ENCODE measurements at places on chromosomes 11 and 22. TPM values are rescaled to one million over a fixed set of nuclear protein-coding genes. Genes with fewer than 3 reads are reported as not detected.

DNA sequence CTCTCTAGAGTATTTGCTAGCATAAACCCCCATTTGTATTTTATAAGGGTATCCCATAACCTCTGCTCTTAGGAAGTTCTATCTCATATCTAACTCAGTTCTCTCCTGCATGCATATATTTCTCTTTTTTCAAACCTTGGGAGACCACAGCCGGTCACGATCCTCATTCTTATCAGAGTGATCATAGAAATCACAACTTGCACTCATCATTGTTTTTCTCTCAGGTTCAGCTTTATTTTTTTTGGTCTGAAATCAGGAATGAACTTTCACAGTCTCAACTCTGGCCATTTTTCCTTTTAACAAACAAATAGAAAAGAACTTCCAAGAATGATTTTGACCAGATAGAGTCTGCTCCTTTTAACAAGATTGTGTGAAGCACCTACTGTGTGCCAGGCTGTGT, 98.6 kb upstream of the BLID start:
- DNase-seq = no peak

DNA sequence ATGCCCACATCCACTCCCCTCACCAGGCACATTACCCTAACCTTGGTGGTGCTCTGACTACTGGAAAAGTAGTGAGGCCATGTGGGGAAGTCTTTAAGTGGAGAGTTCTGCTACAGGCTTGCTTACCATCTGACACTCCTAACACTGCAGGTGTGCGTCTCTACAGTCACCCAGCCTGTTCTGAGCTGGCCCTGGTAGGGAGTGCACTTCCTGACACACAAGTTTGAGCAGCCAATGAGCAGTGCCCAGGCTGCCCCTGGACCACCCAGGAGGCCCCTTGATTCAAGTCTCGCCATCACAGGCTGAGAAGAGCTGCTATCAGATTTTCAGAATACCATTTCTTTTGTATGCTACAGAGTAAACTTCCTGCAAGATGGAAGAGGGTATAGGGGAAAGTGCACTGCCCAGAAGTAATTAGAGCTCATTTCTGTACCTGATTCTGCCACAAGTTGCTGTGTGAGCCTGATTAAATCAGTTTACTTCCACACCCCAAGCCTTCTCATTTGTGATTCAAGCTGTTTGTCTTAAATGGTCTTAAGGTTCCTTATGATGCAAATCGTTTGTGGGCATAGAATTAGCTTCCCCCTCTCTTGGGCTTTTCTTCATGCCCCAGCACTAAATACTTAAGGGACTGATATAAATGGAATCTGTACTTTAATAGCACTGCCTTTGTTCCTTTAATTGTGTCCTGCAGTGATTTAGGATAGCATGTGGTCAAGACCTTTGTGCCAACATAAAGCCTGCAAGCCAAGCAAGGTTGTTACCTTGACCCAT, 22.2 kb downstream of the OPCML start:
- no peak for DNase-seq

DNA sequence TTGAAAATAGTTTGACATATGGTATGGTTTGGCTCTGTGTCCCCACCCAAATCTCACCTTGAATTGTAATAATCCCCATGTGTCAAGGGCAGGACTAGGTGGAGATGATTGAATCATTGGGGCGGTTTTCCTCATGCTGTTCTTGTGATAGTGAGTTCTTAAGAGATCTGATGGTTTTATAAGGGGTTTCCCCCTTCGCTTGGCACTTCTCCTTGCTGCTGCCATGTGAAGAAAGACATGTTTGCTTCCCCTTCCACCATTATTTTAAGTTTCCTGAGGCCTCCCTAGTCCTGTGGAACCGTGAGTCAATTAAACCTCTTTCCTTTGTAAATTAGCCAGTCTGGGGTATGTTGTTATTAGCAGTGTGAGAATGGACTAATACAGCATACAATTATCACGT, 7.7 kb downstream of the KCTD21 start:
- no peak for DNase-seq

- DNase-seq = no peak
Measured at GRCh38 chr11:9851366-9851765, 187.5 kb downstream of the SWAP70 start.

DNA sequence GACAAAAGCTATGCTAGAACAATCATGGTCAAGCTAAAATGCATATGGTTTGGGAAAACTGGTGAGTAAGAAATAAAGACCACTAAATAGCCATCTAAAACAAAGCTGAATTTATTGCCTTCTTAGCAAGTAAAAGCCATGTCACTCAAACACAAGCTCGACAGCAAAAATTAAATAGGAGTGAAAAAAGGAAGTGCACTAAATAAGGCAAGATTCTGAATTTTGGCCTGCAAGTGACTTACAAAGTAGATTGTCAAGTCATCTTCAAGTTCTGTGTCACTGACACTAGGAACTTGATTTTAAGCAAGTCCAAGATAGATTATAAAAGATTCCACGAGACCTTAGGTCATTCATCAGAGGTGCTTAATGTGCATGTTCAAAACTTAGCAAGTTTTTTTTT, 27.4 kb downstream of the TUG1 start:
- no peak for DNase-seq

DNA sequence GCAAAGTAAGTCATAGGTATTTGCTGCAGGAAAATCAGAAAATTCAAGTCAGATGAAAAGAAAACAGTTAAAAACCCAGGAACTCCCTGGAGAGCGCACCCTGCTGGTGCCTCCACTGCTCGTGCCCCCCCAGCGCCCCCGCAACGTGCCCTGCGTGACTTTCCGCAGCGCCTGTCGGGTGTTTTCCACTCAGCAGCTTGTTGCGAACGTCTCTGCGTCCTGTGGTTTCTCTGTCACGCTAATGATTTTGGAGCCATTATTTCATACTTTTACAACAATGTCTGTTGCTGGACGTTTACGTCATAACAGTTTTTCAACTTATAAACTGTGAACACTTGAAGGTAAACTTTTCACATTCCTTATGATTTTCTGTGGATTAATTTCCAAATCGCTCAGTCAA, 5.0 kb downstream of the CRELD2 start:
- no peak for DNase-seq

DNA sequence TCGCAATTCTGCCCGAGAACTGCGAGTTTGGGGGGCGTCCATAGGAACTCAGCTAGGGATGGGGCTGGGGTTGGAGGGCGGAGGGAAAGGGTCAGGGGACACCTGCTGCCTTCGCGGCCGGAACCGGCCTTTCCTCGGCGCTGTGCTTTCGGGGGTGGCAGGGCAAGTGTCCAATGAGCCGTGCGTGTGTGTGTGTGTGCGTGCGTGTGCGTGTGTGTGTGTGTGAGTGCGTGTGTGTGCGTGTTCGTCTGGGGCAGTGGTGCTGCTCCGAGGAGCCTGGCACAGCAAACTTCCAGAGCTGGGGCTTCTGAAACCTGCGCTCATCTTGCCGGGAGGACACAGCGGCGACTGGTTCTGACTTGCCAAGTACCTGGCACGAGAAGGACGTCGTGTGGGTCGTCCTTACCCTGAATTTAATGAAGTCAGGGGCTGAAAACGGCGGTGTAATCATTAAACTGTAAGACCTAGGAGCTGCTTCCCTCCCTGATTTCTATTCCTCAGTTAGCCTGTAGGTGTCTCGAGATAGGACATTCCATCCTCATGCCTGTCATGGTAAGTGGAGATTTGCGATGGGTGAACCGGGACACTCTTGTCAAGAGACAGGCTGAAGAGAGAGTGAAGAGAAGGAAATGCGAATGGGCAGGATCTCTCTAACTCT, 27.0 kb upstream of the AMOTL1 start:
- no peak for DNase-seq

GRCh38 chr11:60717956-60718355, 6.6 kb upstream of the MS4A18 start:
- DNase-seq = no peak

DNA sequence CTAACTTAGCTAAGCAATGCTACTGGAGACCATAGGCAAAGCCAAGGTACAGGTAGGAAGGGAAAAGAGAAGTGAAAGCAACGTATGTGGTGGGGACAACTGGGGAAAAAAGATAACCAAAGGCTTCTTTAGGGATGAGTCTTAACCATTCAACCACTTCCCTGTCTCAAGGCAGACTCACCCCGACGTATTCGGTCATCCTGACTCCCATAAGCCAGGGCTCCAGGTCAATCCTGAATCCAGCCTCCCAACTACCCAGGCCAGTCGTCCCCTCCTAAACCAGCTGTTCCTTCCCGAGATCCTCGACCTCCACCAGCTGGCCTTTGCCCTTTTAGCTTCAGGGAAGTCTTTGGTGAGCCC, 330 bp downstream of the ACP2 start:
- DNase-seq = no peak

DNA sequence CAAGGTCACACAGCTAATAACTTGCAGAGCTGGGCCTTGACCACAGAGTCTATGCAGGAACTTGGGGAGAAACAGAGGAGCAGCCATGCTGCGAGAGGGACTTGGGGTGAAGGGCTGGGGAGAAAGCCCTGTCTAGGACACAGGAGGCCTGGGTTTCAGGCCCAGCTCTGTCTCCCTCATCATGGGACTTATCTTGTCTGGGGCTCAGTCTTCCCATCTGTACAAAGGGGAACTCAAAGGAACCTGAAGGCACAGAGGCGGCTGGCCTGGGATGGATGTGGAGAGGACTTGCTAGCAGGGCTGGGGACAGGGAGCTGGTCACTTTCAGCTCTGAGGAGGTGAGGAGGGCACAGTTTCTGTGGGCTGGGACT, 36.9 kb upstream of the TPBGL start:
- no peak for DNase-seq

- DNase-seq = no peak
Measured at GRCh38 chr22:43827003-43827735, 15.1 kb upstream of the EFCAB6 start.

DNA sequence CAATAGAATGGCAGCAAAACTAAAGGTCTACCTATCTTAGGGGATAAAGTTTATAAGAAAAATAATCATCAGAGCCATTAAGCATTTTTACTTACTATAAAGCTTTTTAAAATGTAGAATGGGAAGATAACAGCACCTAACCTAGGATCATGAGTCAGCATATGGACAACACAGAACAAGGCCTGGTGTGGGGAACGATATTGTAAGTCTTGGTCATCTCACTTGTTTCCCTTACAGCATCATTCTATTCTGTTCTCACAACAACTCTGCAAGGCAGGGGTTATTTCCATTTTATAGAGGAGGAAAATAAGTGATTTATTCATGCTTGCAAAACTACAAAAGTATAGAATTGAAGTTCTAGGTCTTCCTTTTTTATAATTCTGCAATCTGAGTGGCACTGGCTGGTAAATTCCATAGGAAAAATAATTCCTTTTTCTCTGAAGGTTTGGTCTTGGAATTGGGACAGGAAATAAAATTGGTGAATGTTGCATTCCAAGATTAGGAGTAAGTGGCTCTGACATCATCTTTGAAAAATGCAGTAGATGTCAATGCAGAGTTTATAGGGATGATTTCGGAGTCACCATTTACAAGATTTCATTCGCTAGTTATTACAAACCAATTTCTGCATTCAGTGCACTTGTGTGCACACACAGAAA, 423.0 kb downstream of the DYNC2H1 start:
- no peak for DNase-seq

CHADL gene
- 0.86 TPM for total RNA-seq
